Hematopoietic multipotent progenitor cell treated with erythropoietin and hydrocortisone succinate and interleukin-3 and kit ligand, for 15 days (in vitro differentiated cells): ENCODE measurements at places on chromosomes 4 and X.
A peak's percentile ranks its signal among the peaks of the same experiment; 100 is the strongest.

DNA sequence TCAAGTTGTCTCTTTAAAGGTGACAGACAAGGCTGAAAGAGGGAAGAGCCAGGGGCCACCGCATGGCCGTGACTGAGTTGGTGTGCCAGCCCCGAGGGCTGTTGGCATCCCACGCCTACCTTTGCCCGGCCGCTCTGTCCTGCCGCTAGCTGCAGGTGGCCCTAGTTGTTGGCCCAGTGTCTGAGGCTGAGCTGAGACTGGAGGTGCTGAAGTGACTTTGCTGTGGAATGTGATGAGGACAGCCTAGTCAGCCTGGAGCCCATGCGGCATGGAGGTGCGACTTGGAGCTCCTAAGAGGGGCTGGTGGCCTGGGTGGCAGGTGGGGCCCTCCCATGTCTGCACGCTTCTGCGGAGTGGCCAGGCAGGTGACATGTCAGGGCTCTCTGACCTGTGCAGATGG is 6.6 kb downstream of the TADA2B start:
- DNase-seq: no peak

DNA sequence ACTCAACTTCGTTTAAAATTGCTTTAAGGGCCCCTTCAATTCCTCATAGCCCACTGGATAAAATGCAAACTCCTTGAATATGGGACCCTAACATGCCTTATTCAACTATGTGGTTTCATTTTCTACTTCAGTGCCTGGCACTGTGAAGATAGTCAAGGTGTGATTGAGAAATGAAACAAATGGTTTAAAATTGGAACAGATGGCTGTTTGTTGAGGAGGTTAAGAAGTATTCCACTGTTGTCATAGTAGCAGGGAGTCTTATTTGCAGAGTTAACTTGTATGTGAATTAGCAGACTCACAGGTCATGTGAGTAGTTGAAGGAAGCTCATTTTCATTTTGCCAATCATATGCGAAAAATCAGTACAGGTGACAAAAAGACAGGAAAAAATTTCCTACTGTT is 593.3 kb downstream of the KCTD8 start:
- DNase-seq: no peak

DNA sequence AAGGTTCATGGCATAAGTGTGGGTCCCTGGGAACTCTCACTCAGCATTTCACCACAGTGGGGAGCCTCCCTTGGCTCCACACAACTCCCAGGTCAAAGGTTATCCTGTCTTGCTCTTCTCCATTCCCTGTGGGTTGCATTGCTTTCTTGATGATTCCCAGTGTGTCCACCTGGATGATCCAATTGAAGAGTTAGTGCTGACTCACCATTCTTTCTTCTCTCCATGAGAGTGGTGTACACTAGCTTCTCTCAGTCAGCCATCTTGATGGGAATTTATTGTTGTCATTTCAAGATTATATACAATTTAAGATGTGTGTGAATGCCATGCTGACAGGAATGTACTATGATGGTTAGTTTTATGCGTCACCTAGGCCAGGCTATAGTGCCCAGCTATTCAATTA is 25.6 kb upstream of the C4orf17 start:
- no peak for DNase-seq

DNA sequence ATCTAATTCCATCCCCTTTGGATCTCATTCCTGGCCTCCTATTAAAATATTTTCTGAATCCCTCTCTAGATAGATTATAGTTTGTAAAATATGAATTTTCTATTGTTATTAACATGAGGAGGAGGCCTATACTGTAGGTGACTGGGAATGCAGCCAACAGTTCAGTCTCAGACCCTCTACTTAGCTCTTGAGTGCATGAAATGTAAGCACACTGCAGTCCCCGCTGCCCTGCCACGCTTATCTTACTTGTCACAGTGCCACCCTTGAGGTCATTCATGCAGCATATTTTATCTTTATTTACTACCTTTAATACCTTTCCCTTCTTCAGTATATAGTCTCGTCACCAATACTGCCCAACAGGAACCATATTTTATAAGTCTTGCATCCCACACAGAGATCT is 151.0 kb downstream of the CAMK2D start:
- DNase-seq: no peak

- DNase-seq: no peak
Observed at GRCh38 chrX:45329217-45329616, 128.5 kb upstream of the DIPK2B start.

- DNase-seq: no peak
Observed at GRCh38 chr4:11622961-11623725, 194.4 kb upstream of the HS3ST1 start.

DNA sequence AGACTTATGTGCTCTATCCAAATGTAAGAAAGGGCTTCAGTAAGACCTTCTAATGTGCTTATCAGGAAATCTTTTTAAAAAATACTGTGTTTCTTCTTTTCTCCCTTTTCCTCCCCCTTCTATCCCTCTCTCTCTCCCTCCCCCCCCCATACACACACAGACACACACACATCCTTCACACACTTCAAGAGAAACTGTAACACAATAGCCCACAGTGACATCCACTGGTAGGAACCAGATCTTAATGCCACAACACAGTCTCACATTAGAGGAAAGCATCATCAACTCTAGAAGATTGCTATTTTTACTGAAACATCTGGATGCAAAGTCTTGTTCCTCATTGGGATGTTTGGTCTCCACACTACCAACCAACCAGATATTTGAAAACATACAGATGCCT is 4.6 kb downstream of the PCDH19 start:
- no peak for DNase-seq

GRCh38 chrX:69027181-69028005 is 137.9 kb downstream of the PJA1 start:
- no peak for DNase-seq

DNA sequence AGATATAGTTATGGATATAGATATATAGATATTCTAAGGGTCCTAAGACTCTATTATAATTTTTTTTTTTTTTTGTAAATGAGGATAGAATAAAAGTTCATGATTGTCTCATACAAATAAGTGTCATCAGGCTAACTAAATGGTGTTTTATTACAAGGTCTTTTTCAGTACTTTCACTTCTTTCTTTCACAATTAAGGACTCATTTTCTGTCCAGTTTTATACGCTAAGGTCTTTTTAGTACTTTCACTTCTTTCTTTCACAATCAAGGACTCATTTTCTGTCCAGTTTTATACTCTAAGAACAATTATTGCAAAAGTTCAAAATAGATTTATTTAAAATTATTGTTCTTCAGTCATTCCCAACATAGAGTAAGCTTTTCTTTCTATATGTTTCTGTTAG is 32.7 kb downstream of the RUFY3 start:
- no peak for DNase-seq

GRCh38 chr4:54575919-54576318 is 81.8 kb upstream of the KIT start:
- no peak for DNase-seq

DNA sequence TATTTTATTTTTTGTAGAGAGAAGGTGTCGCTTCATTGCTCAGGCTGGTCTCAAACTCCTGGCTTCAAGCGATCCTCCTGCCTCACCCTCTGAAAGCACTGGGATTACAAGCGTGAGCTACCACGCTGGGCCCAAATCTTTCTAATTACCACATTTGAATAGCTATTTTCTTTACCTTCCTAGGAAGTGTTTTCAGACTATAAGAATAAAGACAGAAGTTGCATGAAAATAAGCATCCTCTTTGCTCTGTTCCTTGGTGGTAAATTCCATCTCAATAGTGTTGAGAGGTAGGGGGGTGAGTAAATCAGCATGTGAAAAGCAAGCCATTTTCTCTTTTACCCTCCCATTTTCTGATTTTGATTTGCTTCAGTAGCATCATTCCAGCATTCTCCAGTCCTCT is 122.4 kb downstream of the LARP7 start:
- no peak for DNase-seq

DNA sequence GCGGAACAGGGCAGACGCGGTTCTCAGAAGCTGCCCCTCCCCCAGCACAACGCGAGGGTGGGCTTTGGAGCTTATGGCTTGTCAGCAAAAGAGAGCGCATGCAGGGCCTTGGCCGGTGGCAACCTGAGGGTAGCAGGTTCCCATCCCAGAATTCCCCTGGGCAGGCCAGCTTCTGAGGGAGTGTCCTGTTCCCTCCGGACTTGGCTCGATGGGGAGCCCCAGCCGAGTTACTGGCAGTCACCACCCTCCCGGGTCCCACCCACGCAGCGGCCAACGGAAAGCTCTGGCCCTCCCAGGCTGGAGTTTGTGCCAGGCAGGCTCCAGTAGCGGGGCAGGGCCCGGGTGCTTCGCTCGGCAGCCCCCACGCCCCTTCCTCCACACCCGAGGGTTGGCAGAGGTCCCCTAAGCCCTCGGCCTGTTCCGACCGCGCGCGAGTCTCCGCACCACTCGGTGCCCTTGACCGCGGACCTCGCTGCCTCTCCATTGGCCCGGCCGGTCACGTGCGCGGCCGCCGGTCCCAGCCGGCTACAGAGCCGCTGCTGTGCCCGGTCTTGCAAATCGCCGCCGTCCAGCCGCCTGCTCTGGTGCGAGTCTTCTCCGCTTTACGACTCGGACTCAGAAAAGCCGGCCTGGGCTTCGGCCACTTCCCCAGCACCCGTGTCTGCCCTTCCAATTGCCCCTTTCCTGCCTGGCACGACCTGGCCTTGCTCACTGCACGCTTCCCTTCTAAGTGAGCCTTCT is 20.9 kb upstream of the MTM1 start:
- DNase-seq: no peak

DNA sequence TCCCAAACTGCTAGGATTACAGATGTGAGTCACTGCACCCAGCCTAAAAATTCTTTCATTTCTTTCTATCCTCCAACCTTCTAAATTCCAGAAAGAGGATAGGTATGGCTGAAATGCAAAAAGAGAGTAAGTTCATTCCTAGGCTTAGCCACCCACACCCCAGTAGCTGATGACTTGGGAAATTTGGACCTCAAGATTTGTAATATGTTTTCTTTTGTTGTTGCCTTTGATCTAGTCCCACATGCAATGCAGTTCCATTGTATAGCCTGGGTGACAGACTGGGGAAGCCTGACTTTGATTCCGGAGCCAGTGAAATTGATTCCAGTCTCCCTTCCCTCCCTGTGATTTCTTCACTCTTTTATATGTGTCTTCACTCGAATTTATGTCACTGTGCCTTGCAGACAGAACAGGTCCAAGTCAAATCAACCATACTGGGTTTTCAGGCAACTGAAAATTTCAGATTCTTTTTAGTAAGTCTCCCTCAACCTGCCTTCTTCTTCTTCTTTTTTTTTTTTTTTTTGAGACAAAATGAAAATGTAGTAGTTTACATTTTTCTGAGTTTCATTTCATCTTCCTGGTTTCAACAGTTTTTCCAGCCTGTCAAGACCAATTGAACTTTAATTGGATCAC is 176.2 kb upstream of the RBPJ start:
- DNase-seq: no peak

DNA sequence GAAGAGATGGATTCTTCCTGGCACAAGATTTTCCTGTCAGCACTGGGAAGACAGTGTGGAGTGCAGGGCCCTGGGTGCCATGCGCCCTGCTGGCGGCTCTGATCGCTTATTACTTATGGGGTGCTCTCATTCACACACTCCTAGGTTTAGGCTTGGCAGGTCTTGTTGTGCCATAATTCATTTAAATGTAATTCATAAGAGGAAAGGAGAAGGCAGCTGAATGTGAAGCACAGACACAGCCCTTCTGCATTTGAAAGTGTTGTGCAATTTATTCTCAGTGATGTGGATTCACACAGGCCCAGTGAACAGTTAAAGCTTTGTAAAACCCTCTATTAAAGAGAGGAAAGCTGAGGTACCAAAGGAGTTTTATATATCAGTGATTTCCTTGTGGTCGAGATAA is 249.7 kb downstream of the C4orf33 start:
- DNase-seq: no peak

DNA sequence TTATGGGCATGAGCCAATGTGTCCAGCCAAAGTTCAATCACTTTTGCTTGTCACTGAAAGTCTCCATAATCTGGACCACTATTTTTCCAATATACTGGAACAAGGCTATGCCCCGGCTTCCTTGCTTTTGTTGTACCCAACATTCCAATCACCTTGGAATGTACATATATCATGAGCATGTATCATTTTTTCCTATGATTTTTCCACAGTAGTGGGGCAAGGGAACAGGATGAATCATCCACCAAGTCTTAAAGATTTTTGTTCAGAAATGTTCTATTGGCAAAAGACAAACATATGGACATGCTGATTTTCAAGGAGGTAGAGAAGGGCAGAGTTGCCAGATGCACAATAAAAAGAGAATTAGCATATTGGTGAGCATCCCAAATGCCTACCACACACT is 548.1 kb upstream of the INTU start:
- no peak for DNase-seq

GRCh38 chrX:9342561-9343051 is 122.3 kb upstream of the TBL1X start:
- peak; percentile 66 for DNase-seq

DNA sequence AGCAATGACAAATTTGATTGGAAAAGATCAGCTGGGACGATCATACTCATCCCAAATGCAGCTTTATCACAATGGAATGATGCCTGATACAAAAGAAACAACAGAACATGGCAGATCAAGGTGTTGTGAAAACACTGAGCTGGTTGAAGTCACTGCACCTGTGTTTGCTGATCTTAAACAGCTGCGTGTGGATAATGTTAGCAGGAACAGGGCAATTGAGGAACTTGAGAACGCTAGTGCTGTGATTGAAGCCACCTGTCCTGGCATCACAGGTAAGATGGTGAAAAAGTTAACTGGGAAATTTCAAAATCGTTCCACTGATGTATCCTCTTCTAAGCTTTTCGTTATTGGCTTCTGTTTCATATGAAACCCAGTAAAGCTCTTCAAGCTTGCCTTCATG is 27.4 kb upstream of the SOD3 start:
- no peak for DNase-seq

- DNase-seq: no peak
Observed at GRCh38 chr4:107069049-107069448, 32.9 kb upstream of the DKK2 start.

GRCh38 chr4:173370130-173370476 is 651 bp upstream of the SAP30 start:
- DNase-seq: no peak

DNA sequence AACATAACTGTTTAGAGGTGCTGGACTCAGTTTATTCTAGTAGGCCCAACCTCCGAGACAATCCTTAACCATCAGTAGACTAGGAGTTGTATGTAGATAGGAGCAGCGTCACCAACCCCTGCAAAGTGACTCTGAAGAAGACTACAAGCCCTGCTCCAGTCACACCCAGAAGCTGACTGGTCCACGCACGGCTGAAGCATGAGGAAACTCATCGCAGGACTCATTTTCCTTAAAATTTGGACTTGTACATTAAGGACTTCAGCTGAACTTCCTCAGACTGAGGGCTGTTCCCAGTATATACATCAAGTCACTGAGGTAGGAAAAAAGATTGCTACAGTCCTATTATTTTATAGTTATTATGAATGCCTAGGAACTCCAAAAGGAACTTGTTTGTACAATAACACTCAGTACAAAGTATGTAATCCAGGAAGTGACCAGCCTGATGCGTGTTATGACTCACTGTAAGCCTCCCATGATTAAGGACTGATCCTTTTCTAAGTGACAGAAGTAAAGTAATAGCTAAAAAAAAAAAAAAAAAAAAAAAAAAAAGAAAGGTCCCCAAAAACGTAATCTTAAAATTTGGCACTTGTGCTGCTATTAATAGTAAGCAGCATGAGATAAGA is 41.6 kb upstream of the UGT2B7 start:
- no peak for DNase-seq

GRCh38 chrX:126929071-126929470 is 109.5 kb downstream of the PRR32 start:
- no peak for DNase-seq

- no peak for DNase-seq
Observed at GRCh38 chrX:88416002-88416401, 331.0 kb upstream of the CPXCR1 start.
